CMK (cell line): ENCODE measurements at places on chromosomes 11 and 22.

DNA sequence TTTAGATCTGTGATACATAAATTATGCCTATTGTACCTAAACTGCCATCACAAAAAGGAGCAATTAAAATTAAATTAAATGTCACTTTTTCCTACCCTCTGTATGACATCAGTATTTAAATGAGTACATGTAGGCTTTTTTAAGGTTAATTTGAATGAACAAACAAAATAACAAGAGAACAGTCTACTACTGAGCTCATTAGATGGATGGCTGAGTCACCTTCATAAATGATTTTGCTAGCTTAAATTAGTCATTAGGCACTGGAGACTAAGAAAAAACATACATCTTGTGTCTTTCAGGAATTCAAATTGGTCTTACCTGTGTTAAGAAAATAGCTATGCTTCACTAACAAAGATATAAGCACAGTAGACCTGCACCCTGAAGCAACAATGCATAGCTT lies 153.6 kb downstream of the RCN1 start:
- DNase-seq: no peak

- no peak for DNase-seq
Observed at GRCh38 chr22:39309881-39310714, 9.3 kb downstream of the RPL3 start.

- no peak for DNase-seq
Observed at GRCh38 chr11:75745807-75746206, 22.8 kb upstream of the DGAT2 start.

DNA sequence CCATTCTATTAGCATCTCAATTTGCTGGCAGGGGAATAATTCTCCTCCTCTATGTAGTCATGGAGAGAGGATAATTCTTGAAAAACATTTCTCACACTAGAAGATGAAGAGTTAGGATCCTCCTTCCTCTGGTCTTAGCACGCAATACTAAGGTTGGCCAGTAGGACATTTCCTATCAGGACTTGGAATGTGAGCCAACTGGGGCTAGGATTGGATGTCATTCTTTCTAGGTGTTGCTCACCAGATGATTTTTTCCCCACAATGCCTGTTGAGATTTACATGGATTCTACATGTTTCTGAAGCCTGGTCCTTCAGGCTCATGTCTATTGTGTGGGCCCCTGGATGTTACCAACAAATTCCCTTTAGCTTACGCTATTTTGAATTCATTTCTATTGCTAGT lies 28.0 kb downstream of the SLN start:
- peak; percentile 32 for DNase-seq

- DNase-seq: no peak
Observed at GRCh38 chr11:46967962-46968361, 31.4 kb downstream of the CSTPP1 start.

DNA sequence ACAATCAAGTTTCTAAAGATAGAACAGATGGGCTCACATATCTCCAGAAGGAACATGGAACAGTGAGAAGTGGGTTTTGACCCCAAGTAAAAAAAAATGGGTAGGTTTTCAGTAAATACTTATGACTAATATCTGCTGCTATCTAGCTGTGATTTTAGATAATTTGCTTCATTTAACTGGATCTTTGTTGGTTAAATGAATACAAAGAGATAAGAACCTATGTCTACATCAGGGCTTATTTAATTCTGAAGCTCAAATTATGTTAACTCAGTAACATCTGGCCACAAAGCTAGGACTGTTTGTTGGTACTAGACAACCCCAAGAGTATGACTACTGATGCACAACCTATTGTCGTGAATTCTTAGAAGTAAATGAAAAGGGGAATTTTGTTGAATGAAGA lies 144.4 kb upstream of the SESN3 start:
- no peak for DNase-seq

DNA sequence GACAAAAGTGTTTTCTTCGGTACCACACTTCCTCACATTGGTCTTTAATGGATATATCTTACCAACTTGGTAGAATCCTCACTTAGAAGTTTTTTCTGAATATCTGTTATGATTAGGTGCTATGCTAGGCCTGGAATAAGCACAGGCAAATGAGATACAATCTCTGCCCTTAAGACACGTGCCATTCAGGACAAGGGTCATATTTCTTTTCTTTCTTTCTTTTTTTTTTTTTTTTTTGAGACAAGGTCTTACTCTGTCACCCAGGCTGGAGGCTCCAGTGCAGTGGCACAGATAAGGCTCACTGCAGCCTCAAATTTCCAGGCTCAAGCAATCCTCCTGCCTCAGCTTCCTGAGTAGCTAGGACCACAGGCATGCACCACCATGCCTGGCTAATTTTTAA lies 23.0 kb downstream of the WBP2NL start:
- DNase-seq: no peak

DNA sequence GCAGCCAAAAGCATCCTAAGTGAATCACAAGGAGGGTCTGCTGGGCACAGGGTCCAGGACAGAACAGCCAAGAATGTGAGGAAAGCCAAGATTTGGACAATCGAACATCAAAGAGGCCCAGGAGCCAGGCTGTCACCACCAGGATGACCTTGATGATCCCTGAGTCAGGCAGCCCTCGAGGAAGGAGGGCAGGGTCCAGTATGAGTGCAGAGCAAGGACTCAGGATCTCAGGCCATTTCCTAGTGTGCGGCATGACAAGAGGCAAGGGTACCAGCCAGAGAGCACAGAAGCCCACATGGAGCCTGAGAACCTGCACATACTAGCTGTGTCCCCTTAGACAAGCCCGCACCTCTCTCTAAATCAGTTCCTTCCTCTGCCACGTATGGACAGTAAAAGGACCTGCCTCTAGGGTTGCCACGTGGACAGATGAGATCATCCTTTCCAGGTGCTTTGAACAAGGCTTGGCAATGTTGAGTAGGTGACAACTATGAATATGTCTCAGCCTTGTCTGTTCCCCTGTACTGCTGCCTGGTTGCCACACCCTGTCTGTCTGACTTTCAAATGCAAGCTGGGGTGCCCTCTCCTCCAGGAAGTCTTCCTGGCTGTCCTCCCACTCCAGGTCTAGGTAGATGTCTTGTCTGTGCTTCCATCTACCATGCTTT lies 32.2 kb upstream of the ISX start:
- DNase-seq: no peak

- no peak for DNase-seq
Observed at GRCh38 chr11:118912742-118913410, 12.8 kb downstream of the BCL9L start.

DNA sequence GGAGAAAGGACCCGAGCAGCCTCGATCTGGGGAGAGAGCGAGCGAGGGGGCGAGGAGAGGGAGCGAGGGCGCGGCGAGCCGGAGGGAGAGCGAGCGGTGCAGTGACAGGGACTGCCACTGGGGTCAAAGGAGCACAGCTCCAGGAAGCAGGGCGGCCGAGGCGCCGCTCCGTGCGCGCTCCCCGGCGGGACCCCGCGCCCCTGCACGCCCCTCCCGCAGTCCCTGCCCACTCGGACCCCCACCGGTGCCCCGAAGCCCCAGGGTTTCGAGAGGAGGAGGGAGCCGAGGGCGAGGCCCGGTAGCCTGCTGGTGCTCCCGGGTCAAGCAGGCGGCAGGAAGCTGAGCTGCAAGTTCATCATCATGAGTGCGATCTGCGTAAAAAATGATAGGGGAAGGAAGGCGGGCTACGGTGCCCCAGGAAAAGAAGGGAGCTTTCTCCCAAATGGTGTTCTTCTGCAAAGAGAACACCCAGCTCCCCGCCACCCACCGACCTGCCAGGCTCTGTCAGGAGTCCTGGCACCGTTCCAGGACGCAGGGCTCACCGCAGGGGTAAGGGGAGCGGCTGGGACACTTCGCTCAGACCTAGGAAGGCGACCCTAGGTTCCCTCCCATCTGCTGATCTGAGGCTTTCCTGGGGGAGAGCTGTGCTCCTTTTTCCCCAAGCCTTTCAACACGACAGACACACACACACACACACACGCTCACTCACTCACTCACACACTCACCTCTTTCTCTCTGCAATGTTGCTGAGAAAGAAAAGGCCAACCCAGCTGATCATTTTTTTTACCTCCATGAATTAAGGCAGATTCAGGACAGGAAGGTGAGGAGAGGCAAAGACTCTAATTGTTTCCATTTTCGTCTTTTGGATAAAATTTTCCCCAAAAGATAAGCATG lies at the start of gene MPPED2:
TSS of gene MPPED2 (minus strand) at position 103 of the 894 bp plus-strand sequence. CDS start 5,980 bp downstream, outside the sequence.
- DNase-seq: peak; percentile 9

DNA sequence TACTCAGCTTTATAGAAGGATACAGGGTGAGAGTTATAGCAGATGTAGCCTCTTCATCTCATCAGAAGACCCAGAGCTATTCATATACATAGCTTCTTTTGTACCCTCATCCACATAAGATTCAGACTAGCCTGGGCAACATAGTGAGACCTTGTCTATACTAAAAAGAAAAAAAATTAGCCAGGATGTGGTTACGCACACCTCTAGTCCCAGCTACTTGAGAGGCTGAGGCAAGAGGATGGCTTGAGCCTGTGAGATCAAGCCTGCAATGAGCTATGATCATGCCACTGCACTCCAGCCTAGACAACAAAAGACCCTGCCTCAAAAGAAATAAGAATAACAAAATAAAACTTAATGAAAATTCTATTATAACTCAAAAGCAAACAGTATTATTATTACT lies 36.7 kb upstream of the B3GNT6 start:
- DNase-seq: no peak
